ENCODE measurements at places on chromosomes 13 and 19.

GRCh38 chr19:46812977-46813838 lies 24.8 kb upstream of the SLC1A5 start:
- DNase-seq = peak; percentile 22

DNA sequence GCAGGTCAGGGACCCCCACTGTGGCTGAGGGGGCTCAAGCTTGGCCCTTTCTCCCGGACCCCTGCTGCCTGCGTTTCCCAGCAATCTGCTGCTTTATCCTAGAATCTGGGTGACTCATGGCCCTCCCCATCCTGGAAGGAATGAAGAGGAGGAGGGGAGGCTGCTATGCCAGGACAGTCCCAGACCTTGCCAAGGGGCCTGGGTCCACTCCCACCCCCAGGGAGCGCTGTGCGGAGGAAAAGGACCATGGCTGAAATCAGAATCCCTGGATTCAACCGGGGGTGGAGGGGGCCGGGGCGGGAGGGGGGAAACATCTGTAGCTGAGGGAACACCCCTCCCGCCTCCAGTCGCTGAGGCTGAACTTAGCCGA lies 20.5 kb downstream of the ZNF114 start:
- no peak for DNase-seq

- no peak for DNase-seq
These were observed 7.5 kb upstream of the CEBPA start for GRCh38 chr19:33309826-33310225.

- no peak for DNase-seq
These were observed 3.8 kb downstream of the ZAR1L start for GRCh38 chr13:32311188-32311897.

DNA sequence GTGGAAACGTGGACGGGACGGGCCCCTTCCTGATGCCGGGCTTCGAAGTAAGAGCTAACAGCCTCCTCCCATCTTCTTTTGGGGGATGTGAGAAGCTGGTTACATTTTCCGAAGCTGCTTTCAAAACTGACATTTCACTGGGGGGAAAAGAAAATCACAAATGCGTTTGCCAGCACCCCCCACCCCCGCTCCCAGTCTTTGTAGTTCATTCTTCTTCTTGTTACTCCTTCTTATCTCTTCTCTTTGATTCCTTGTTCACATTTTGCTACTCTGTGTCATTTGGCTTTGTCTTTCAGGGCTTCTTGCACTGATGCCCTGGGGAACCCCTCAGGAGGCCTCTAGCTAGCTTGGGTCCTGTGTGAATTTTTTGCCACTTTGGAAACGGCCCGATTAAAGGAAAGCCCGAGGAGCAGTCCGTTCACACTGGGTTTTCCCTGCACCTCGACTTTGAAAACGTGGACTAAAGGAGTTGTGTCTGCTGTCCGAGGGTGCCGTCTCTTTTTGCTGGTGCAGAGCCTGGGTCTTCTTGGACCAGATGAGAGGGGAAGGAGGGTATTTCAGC lies 1.3 kb downstream of the CARM1 start:
- no peak for DNase-seq

DNA sequence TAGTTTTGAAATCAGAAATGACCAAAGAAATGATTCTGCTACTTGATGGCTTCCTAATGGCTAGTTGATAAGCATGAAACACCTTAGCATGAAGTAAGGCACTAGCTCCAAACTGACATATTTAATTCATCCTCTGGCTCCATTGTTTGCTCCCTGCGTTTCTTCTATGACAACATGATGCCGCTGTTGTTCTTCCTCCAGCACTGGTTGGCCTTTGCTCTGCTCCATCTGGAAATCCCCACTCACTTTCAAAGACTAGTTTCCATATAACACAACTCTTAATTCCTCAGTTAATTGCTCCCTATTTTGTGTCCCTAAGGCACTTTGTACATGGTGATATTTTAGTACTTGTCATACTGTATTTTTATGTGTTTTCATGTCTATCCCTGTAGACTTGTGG lies 151.6 kb downstream of the GPC6 start:
- no peak for DNase-seq

- DNase-seq = no peak
These were observed 6.9 kb upstream of the CBY2 start for GRCh38 chr13:45695198-45695730.

DNA sequence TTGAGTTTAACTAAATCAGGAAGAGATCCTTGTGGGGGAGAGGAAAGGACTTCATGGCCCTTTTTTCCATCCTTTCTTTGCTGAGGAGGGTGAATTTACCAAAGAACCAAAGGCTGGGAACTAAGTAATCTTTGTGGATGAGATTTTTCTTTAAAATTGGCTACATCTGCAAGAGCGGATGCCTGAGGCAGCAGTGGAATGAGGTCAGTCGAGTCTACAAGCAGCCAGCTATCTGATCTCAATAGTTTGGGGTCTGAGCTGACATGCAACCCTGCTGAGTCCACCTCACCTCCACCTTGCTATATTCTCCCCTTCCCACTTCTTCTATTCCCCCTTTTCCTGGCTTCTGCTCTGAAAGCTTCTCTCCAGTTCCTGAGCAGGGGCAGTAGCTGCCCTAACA lies 3.6 kb upstream of the DNAJC15 start:
- no peak for DNase-seq

GRCh38 chr13:68727165-68727564 lies 1380.5 kb upstream of the ATXN8OS start:
- no peak for DNase-seq

- no peak for DNase-seq
These were observed 19.2 kb upstream of the UQCR11 start for GRCh38 chr19:1624458-1624857.

DNA sequence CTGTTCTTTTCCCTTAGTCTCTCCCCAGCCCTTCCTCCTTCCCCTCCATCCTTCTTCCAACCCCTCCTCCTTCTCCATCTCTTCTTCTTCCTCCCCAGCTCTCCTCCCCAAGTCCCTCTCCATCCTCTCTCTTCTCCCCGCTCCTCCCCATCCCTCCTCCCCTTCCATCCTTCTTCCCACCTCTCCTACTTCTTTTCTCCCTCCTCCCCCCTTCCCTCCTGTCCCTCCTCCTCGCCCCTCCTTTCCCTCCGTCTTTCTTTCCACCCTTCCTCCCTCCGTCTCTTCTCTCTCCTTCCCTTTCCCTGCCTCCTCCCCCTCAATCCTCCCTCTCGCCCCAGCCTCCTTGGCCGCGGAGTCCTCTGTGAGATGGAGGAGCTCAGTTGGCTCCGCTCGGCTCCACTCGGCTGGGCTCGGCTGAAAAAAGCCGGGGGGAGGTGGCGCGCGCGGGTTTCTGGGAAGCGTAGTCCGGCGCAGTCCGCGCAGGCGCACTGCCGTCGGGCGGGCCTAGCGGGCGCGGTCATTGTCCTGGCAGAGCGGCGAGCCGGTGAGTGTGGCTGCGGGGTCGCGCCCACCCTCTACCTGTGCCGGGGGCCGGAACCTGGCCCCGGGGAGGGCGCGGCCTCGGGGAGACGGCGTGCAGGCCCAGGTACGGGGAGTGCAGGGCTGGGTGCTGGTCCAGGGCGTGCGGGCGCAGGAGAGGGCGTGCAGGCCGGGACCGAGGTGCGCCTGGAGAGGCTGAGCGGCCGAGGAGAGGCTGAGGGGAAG lies at the start of gene ZNF71:
Gene ZNF71 (plus strand): TSS at position 520 of the 765 bp plus-strand sequence. CDS start 6,257 bp downstream, outside the sequence.
- DNase-seq = peak; percentile 79

GRCh38 chr19:5983367-5983955 lies 5.5 kb upstream of the RANBP3 start:
- DNase-seq = no peak

DNA sequence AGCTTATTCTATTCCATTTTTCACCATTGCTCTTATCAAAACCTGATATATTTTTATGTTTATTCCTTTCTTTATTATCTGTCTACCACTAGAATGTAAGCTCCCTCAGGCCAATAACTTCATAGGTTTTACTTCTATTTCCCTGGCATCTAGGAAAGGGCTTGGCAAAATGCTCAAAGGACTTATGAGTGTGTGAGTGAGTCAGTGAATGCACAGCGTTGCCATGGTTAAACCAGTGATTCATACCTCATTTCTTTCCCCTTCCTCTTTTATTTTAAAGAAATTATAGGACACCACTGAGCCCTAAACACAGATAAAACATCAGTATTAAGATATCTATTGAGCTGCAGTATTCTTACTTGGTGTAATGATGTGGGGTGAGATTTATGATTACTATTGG lies 162.1 kb downstream of the GPC6 start:
- DNase-seq = no peak

GRCh38 chr19:47447470-47448359 lies 24.0 kb downstream of the SLC8A2 start:
- no peak for DNase-seq

DNA sequence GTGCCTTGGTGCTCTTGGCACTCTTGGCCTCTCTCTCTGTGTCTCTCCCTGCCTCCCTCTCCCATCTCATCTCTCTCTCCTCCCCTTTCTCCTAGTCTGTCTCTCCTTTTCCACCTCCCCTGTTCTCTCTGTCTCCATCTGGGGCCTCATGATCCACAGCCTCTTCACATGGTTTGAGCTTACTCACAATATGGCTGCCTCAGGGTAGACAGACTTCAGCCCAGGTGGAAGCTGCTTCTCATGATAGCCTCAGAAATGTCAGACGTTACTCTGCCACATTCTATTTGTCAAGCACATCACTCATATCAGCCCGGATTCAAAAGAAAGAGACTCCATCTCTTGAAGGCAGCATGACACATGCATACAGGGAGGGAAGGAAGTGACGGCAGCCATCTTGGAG lies 18.4 kb upstream of the S1PR4 start:
- DNase-seq = no peak

GRCh38 chr19:55176076-55176475 lies 4.0 kb downstream of the SYT5 start:
- no peak for DNase-seq

- no peak for DNase-seq
These were observed 22.0 kb downstream of the POSTN start for GRCh38 chr13:37576601-37577000.

- DNase-seq = no peak
These were observed 1608.8 kb downstream of the OLFM4 start for GRCh38 chr13:54637366-54637765.

- DNase-seq = no peak
These were observed 22.9 kb downstream of the CYP4F2 start for GRCh38 chr19:15874821-15875474.

DNA sequence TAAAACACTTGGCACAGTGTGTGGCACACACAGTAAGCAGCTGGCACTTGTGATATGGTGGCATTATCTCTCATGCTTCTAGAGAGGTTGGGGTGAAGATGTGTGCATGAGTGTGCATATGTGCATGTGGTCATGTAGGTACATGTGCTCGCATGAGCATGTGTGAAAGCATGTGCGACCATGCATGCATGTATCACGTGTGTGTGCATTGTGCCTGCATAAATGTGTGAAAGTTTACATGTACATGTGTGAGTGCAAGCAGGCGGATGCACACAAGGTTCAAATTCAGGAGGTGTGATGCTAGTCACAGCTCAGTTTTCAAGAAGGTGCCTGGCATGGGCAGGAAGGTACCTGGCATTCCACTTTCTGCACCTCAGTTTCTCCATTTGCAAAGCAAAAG lies 59.0 kb upstream of the UQCRFS1 start:
- DNase-seq = no peak

DNA sequence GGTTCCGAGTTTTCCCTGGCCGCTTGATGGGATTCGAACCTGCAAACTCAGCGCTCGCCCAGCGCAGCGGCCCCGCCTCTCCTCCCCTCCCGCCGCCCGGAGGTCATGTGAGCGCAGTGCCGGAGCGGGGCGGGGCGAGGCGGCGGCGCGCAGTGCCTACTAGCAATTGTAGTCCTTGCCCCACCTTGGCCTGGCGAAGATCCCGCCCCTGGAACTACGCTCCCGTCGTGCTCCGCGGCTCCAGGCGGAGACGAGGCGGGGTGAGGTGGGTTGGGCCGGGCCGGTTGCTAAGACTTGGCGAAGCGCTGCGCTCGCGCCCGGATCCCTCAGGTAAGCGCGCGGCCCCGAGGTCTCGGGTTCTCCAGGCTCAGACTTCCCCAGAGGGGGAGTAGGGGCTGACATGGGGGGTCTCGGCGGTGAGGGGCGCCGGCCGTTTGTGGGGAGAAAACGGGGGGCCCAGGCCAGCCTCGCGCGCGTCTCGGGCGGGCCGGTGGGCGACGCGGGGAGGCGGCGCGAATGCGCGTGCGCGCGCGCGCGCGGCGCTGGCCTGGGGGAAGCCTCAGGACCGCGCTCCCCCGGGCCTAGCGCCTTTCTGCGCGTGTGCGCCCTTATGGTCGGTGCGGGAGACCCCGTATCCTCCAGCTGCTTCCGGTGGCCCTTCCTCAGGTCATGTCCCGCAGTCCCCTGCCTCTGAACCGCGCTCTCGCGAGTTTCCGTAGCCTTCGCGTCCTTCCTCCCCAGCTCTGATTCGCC lies at the start of the genes ADAT3 and SCAMP4:
Gene ADAT3 (plus strand): TSS at position 290 of the 753 bp plus-strand sequence. CDS start 6,649 bp downstream, outside the sequence.
Gene SCAMP4 (plus strand): TSS at position 290 of the 753 bp plus-strand sequence. CDS start 9,621 bp downstream, outside the sequence.
- peak; percentile 96 for DNase-seq

DNA sequence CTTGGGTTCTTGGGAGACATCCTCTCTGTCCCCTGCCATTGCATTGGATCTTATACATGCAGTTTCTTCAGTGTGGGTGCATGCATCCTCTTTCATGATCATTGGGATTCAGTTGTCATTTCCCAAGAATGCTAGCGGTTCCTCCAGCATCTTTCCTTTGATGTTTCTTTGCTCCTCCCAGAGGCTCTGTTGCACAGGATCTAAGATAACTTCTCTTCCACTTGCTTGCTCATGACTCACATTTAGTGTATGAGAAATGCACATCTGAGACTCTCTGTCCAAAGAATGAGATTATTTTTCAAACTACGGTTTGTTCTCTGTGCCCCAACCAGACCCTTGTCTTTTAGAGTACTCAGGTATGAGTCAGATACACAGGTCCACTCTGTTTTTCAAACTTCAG lies 197.1 kb downstream of the NDFIP2 start:
- DNase-seq = no peak

- DNase-seq = peak; percentile 71
These were observed at the start of gene LENG9 for GRCh38 chr19:54463531-54464043. TSS of gene LENG9 (minus strand) at chr19:54463778. CDS start at chr19:54463526, 252 bp downstream.

- no peak for DNase-seq
These were observed 699.5 kb downstream of the PCDH9 start for GRCh38 chr13:66530686-66531085.

- no peak for DNase-seq
These were observed 15.1 kb downstream of the PLK5 start for GRCh38 chr19:1538978-1539377.

DNA sequence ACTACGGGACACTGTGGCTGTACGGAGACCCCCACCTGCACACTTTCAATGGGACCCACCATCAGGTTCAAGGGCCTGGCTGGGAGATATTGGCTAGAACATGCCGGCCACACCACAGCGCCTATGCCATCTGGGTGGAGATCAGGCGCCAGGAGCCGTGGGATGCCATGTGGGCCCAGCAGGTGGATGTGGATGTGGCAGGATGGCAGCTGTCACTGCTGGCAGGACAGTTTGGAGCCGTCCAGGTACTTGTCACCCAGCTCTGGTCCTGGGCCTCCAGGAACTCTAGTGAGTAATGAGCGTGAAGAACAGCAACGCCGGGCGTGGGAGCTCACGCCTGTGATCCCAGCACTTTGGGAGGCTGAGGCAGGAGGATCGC lies 15.7 kb upstream of the FXYD3 start:
- DNase-seq = no peak

DNA sequence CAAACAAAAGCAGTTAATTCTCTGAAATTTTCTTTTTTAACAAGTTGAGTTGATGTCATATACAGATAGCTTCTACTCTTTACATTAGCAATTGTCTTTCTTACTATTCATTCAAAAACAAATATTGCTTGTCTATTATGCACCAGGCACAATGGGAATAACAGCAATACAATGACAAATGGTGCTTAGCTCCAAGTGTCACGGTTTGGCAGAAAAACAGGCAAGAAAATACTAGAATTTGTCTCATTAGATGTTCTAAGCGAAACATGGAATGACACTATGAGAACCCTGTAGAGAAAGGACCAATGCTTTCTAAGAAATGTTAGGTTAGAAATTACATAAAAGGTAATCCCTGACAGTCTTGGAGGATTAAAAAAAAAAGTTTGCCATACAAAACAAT lies 187.6 kb downstream of the PCDH9 start:
- DNase-seq = no peak

All from DMS79 (cell line).